Aorta (tissue), 5 donors: ENCODE measurements at places on chromosomes 11 and 22. TPM values are rescaled to one million over a fixed set of nuclear protein-coding genes. Genes with fewer than 3 reads are reported as not detected.

DNA sequence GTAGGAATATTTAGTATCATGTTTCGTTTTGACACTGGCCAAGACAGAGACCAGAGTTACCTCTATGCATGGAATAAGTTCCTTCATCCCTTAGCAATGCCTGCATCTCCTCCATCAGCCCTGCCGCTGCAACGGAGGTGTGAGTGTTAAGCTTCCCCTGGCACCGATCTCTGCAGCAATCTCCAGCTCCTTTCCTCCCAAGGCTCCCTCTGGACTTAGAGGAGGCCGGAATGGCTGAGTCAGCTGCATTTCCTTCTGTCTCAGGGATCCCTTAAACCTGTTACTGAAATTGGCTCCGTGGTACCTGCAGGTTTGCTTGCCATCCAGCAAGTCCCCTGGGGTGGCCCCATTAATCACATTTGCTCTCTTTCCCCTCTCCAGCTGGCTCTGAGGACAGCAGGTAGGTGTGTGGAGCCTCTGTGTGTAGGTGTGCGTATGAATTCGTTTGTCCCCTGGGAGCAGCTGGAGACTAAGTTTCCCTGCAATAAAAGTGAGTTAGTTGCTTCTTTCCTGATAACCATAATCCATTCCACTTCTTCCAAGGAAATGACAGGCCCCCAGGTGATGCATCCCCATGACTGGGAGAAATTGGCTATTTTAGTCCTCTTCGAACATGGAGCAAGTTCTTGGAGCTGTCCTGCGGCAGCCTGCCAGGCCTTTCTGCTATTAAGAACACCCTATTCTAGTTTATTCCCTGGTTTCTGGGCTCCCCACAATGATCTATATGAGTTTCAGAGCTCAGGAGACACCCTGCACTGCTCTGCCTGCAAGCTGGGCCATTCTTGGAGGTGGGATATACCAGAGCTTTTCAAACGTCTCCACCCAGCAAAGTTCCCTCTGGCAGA, 457.2 kb upstream of the CADM1 start:
- DNase-seq, result no peak

DNA sequence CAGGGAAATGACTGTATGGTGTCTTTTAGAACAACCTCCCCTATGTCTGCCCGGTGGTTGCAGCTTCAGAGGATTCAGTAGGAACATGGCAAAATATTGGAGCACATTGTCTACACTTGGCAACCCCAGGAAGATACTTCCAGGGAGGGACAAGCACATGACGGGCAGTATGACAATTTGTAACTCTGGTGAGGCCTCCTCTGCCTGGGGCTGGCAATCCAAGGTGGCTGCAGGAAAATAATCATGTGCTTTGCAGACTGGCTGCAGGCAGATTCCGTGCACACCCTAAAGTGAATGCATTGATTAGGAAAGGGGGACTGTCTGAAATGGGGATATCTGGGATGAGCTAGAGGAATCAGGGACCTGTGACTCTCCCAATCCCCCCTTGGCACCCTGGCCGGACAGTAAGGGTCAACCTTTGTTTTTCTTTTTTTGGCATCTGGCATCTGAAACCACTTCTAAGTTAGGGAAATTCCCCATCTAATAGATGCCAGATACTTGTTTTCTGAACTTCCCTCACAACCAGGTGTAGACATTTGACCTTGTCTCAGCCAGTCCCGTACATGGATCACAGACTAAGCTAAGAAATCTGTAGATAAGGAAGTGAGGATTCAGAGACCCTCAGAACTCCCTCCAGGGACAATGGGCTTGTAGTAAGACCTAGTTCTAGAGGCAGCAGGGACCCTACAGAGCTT, 10.5 kb upstream of the PHOX2A start:
- no peak for DNase-seq

- DNase-seq, result no peak
Measured at GRCh38 chr11:8126649-8127289, 42.1 kb downstream of the RIC3 start.

- no peak for DNase-seq
Measured at GRCh38 chr11:9859554-9860305, 195.9 kb downstream of the SWAP70 start.

GRCh38 chr22:20401376-20402014, 7.5 kb downstream of the ZNF74 start:
- DNase-seq, result peak; percentile 45

TMEM121B gene
- total RNA-seq, result 0.68 TPM

TMEM191B gene
- not detected for total RNA-seq

DNA sequence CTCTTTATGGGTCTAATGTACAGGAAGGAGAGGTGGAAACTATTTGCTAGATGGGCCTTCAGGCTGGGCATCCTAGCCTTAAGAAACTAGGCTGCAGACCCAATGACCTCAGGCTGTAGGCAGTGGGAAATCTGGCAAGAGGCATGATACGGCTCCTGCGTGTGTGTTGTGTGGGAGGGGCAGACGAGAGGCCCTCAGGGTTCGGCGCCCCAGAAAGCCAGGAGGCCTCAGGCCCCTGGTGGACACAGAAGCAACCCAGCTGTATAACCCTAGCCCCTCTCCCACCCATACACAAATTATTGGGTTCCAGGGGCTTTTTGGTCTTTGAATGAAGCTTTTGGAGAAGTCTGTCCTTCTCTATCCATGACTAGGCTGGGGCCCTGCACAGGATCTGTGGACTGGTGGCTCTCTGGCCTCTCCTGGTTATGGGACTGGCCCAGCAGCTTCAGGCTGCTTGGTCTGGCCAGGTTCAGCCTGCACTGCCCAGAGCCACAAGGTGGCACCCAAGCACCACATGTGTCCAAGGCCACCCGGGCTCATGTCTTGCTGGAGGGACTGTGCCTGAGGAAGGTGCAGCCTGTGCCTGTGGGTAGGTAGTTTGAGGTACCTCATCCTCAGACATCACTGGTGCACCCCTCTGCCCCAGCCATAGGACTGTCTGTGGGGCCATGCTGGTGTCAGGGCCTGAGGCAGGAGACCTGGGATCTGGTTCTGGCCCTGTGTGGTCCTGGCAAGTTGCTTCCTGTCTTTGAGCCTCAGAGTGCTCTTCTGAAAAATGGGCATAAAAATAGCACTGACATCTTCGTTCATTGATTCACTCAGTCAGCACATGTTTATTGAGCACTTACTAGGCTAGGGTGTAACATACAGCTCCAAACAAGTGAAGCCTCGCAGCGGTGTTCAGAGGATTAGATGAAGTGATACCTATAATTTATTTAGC, 87.5 kb downstream of the RRM1 start:
- DNase-seq, result peak; percentile 77

- peak; percentile 86 for DNase-seq
Measured at GRCh38 chr11:6611092-6611962, 689 bp downstream of the TAF10 start.
